ENCODE measurements at places on chromosomes 3 and 15.
A peak's percentile ranks its signal among the peaks of the same experiment; 100 is the strongest.

DNA sequence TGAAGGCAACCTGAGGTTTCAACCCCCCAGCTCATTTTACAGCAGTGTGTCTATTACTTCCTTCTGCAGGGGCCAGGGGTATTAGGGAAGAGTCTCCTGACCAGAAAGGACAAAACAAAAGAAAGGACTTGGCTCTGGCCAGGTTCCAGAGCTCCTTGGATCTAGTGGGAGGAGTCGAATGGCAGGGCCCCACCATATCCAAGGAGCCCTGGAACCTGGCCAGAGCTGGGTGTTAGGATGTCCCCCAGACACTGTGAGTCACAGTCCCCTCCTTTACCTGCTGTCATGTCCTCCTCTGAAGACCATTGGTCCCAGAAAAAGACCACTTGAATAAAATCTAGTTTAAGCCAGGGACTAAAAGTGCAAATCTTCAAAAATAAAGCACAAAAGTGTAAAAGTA lies 113.2 kb downstream of the EEFSEC start:
- DNase-seq: no peak

DNA sequence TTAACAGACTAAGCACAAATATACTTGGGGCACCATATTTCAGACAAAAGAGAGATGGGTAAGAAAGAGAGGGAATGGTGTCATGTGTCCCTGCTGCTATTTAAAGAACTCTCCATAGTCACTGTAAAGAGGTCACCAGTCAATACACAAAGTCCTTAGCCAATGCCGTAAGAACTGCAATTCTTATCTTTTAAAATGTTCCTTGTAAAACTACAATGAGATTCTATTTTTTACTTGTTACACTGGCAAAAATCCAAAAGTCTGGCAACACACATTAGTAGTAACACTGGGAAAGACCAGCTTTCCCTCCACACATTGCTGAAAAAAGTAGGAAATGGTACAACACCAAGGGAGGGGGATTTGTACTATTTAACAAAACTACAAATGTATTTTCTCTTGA lies 189.4 kb downstream of the TBC1D5 start:
- no peak for DNase-seq

DNA sequence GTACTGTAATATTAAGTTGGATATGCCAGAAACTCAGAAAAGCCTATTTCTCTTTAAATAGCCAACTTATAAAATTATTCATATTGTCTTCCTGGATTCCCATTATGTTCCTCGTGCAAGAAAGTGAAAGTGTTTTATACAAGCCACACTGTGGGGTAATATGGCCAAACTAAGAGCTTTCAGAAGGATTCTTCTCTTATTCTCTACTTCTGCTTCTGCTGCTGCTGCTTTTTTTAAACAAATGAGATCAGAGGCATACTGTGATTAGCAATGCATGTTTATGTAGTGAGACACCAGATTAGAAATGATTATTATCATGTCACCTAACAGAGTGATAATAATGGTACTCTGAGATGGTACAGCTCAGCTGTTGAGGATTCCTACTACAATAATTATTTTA lies 1026.5 kb upstream of the CFAP20DC start:
- DNase-seq: no peak

- DNase-seq: no peak
Measured at GRCh38 chr15:45093013-45093412, 21.0 kb downstream of the DUOX2 start.

- no peak for DNase-seq
Measured at GRCh38 chr15:82538961-82539690, 1.1 kb downstream of the RPS17 start.

GRCh38 chr3:126452213-126452612 lies 23.5 kb downstream of the ZXDC start:
- no peak for DNase-seq

GRCh38 chr15:58966698-58967097 lies 20.8 kb upstream of the RNF111 start:
- no peak for DNase-seq

DNA sequence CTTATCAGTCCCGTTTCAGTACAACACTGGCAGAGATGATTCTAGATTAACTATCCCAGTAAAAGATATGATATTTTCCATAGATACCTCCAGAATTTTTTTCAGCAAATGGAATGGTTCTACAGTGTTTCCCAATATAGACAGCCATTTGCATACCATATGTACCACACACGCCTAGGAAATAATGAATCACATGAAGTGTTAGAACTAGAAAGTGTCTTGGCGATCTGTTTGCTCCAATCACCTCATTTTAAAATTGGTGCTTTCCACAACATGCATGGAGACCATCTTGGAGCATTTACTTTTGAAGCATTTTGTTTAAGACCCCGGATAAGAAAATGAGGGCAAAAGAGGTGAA lies 2.0 kb downstream of the C2CD4A start:
- no peak for DNase-seq

DNA sequence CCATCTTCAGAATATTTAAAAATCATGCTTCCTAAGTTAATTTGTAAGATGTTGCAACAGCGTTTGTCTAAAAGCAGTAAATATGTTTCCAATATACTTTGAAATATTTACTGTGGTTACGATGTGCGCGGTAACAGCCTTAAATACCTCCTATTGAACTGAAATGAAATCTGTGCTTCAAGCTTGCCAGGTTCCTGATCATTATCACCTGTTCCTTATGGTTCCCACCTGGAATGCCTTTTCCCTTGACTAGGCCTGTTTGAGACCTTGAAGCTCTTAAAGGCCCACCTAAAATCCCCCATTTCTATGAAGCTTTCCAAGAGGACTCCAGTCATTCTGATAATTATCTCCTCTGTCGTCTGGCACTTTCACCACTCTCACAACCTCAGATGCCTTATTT lies 146.7 kb downstream of the NAALADL2 start:
- DNase-seq: no peak

DNA sequence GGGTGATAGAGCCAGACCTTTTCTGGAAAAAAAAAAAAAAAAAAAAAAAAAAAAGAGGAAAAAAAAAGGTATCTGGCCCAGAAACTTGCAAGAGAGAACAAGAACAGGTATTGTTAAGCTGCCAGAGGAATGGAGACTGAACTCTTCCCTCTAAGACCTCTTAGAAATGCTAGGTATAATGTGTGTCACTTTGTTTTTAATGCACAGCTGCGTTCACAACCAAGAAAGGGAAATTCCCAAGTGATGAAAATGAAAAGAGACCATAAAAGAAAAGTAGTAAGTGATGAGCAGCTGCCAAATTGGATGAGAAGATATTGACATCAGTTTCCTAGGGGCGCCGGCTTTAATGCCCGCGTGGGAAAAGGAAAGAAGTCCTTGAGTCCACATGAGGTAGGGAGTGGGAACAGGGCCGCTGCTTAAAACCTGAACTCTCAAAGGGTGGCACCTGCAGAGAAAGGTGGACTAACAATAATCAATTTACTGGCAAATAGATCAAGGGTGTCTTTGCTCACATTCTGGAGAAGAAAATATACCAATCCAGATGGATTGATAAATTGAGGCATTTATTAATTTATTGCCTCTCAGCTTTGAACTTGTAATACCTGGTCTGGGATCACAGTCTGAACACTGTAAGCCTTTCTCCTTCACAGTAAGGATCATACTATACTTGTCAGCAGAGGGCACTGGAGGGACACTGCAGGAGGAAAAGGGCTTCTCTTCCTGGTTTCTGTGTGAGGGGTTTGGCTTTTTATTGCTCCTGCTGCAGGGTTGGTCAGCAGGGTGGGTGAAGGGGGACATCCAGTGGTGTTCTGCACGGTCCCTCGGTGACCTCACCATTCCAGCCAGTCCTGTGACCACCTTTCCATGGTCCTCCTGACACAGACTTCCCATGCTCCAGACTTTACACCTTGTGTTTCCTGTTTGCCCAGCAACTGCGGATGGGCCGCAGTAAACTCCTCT lies 131.6 kb downstream of the AQP9 start:
- DNase-seq: peak; percentile 63

DNA sequence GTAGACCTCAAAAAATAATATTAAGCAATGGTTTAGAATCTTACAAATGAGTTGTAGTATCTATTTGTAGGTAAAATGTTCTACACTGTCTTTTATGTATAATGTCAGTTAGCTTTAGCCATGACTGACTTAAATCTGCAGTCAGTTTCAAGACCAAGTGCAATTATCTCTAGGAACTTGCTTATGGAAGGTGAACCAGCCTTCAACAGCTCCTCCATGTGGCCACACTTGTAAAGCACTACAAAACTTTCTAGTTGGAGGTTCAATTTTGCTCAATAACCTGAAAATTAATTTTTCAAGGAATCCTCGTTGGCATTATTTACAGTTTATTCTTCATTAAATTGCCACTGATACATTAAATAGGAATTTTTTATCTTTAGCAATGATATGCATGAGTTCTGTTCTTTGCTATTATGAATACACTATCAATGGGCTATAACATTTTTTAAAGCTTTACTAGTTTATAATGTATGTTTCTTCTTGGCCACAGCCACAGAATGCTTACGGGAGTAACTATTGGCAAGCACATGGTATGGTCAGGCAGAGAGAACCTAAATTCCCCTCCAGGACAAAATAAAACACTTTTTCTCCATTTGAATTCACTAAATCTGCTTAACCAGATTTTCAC lies 315.3 kb upstream of the UBE2E2 start:
- DNase-seq: peak; percentile 7

DNA sequence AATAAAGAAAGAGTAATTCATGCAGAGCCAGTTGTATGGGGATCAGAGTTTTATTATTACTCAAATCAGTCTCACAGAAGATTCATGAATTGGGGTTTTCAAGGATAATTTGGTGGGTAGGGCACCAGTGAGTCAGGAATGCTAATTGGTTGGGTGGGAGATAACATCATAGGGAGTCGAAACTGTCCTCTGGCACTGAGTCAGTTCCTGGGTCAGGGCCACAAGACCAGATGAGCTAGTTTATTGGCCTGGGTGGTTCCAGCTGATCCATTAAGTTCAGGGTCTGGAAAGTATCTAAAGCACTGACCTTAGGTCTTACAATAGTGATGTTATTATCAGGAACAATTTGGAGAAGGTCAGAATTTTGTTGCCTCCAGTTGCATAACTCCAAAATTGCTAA lies 998.6 kb upstream of the EPHA6 start:
- DNase-seq: no peak

DNA sequence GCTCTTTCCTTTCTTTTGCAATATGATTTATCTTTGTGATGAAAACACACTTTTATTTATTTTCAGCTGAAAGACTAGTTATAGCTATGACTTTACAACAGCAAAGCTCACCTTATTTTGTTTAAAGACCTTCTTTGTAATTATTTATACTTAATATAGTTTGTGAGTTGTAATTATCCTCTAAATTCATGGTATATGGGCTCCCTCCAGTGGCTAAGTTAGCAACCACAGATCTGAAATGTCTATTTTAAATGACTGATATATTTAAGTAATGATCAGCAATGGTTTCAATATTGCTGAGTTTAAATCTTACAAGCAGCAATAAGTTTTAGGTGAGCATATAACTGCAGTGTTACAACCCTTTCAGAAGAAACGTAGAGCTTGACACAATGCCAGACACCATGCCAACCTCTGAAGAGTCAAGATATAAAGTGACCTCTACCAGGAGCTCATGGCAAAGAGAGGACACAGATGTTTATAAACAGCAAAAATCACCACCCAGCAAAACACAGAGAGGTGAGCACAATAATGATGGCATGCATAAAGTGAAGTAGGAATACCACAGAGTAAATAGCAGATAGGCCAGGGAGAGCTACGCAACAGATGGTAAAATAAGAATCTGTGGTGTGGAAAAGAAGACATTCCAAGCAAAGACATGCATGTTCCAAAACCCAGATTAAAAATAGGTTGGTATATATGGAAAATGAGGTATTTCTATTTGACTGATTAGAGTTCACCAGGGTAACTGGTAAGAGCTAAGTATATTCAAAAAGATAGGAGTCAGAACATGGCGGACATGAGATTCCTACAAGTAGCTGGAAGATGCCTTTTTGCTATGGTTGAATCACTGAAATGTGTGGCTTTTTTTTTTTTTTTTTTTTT lies 143.7 kb upstream of the ZNF385D start:
- DNase-seq: no peak

- no peak for DNase-seq
Measured at GRCh38 chr15:62469874-62470688, 305.0 kb upstream of the C2CD4B start.

DNA sequence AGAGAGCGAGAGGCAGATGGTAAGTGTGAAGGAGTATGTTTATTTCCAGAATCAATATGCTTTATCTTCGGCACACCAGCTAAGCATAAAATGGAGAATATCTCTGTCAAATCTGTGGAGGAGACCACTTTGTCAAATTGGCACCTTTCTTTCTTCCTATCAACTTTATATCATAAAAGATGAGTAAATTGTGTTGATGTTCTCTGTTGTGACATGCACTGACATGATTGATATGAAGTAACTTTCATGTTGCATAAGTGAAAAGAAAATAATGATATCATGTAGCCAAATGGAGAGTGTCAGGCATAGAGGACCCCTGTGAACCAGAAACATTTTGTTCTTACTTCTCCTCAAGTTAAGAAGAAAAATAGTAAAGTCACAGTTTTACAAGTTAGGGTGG lies 753.8 kb downstream of the ZNF385D start:
- no peak for DNase-seq

- peak; percentile 73 for DNase-seq
Measured at GRCh38 chr15:62940755-62941361, 101.7 kb upstream of the TPM1 start.

GRCh38 chr3:107025961-107026360 lies 351.3 kb upstream of the CCDC54 start:
- no peak for DNase-seq

- no peak for DNase-seq
Measured at GRCh38 chr15:73923488-73924164, 2.6 kb upstream of the LOXL1 start.

DNA sequence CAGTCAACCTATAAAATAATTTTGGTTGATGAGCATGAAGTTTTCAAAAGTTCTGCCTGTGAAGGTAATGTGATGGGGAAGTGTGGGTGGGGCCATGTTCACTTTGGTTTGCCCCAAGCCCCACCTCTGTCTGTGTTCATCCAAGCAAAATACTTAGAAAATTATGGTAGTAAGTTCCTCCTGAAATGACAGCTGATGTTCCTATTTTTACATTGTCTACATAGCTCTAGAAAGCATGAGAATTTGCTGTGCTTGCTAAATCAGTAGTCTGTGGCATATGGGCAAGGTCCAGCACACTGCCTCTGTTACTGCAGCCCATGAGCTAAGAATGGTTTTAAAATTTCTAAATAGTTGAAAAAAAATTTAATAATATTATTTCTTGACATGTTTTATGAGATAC lies 21.9 kb upstream of the CP start:
- no peak for DNase-seq

DNA sequence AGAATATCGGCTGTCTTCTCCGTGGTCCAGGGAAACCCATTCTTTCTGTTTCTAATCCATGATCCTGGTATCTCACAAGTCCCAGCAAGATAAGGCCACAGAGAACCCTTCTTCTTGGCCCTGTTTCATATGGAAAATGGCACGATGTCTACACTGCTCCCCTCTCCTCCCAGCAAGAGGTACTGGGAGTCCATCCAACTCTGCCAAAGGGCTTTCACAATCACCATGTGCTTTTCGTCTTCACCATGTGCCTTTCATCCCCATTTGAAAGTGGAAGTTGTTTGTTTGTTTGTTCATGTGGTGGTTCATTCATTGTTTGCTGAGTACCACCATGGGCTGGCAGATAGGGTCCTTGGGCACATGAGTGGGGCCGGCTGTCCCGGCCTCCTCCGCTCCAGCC lies 5.5 kb downstream of the ITIH3 start:
- DNase-seq: no peak

- DNase-seq: no peak
Measured at GRCh38 chr15:77160562-77161478, 89.9 kb upstream of the TSPAN3 start.
